Activated naive CD8-positive, alpha-beta T cell treated with anti-CD3 and anti-CD28 coated beads for 36 hours (primary cell): ENCODE measurements at places on chromosomes 7 and 10.

DNA sequence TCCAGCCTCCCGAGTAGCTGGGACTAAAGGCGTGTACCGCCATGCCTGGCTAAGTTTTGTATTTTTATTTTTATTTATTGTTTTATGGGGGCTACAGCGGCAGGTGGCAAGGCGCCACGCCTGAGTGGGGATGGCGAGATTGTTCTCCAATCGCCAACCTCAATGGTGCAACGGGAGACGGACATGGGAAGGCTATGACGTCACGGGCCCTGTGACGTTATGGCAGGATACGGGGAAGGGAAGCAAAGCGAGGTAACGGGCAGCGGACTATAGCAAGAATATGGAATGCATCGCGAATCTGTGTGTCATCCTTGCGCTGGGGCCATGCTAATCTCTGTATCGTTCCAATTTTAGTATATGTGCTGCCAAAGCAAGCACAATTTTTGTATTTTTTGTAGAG, 24.8 kb upstream of the FIS1 start:
- DNase-seq: no peak

- no peak for DNase-seq
Measured at GRCh38 chr7:25947669-25948516, 204.1 kb upstream of the NFE2L3 start.

- DNase-seq: no peak
Measured at GRCh38 chr10:38157270-38157685, 63.1 kb downstream of the ZNF37A start.

GRCh38 chr10:89652806-89653370, 7.8 kb upstream of the PANK1 start:
- no peak for DNase-seq

DNA sequence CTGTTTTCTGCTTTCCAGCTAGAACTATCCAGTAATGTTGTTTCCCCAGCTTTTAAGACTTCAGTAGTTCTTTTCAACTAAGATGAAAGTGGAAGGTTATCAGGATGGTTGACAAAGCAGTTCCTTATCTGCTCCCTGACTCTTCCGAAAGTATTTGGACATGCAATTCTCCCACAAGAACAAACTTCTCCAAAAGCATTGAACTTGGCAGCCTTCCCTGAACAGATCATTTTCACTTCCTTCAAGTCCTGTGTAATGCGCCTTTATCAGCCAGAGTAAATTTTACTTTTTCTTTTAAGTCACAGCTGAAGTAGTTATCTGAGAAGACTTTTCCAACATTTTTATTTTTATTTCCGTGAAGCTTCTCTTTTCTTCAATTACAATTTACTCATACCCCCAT, 39.7 kb downstream of the CDC14C start:
- DNase-seq: no peak

- no peak for DNase-seq
Measured at GRCh38 chr10:6707352-6707751, 127.3 kb upstream of the PRKCQ start.

GRCh38 chr10:133258066-133258817, 18.4 kb downstream of the ADAM8 start:
- peak; percentile 46 for DNase-seq
